Esophagus squamous epithelium (tissue), 5 donors: ENCODE measurements at places on chromosomes 5 and 9.

GRCh38 chr9:38681747-38682227 is 38.1 kb downstream of the FAM240B start:
- DNase-seq: no peak

DNA sequence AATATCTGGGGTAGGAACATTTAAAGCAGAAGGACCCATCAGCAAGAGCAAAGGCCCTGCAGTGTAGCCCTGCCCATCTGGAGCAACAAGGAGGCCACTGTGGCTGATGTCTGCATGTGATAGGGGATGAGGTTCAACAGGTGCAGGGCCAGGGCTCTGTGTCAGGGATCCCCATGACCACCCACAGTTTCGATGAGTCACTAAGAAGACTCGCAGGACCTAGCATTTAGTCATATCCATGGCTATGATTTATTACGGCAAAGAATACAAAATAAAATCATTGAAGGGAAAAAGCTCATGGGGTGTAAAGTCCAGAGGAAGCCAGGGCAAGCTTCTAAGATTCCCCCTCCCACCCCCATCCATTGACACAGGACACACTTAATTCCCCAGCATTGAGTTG is 188.6 kb downstream of the ADGRV1 start:
- DNase-seq: no peak

DNA sequence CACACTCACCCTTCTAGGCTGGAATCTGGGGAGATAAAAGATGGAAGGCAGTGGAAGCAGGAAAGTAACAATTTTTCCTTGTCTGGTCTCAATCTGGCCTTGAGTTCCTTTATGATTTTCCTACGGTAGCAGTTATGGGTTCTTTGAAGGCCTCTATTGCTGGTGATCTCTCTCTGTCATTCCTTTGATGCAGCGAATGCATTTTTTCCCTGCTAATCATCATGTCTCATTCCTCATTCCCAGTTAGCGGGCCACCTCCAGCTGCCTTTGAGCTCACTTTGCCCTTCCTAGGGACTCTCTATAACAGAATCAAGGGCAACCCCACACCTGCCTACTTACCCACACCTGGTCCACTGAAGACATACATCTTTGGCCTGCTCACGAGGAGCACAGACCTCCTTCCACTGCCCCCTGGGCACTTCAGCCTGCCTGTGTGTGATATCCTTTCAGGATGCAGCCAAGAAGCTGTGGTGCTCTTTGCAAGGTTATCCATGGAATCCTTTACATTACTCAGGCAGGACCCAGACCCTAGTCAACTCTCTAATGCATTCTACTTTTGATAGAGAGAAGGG is 191.7 kb downstream of the DRD1 start:
- DNase-seq: no peak

GRCh38 chr9:34591248-34591916 is 1.9 kb upstream of the CNTFR start:
- DNase-seq: no peak

GRCh38 chr5:134127376-134127861 is 12.9 kb downstream of the TCF7 start:
- DNase-seq: no peak

GRCh38 chr5:124630767-124631704 is 115.4 kb downstream of the ZNF608 start:
- no peak for DNase-seq

DNA sequence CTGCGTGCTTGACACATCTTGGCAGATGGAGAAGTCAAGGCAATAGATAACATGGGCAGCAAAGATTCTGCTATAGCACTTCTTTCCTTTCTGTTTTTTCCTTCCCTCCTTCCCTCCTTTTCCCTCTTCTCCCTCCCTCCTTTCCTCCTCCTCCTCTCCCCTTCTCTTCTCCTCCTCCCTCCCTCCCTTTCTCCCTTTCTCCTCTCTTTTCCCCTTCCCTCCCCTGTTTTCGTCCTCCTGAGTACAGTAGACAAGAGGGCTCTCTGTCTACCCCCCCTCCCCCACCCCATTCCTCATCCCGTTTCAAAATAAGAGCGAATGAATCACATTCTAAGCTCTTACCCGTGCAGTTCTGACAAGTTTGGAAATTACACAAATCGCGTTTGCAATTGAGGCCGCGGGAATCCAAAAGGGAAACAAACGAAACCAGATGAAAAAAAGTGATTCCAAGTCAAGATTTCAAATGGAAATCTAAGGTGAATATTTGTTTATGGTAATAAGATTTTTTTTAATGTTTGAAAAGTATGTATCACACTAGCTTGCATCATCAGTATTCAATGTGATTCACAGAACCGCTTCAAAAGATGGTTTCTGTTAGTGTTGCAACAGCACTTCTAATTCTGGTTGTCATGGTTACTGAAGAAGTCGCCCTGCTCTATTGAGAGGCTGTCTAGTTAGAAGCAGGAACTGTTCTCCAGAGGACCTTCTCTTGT is 1.3 kb downstream of the NIM1K start:
- no peak for DNase-seq

GRCh38 chr9:111916234-111916645 is 19.6 kb downstream of the UGCG start:
- no peak for DNase-seq

- no peak for DNase-seq
These were observed 17.1 kb upstream of the MATR3 start for GRCh38 chr5:139276426-139276825.
